ENCODE measurements at places on chromosomes 1 and 21.

DNA sequence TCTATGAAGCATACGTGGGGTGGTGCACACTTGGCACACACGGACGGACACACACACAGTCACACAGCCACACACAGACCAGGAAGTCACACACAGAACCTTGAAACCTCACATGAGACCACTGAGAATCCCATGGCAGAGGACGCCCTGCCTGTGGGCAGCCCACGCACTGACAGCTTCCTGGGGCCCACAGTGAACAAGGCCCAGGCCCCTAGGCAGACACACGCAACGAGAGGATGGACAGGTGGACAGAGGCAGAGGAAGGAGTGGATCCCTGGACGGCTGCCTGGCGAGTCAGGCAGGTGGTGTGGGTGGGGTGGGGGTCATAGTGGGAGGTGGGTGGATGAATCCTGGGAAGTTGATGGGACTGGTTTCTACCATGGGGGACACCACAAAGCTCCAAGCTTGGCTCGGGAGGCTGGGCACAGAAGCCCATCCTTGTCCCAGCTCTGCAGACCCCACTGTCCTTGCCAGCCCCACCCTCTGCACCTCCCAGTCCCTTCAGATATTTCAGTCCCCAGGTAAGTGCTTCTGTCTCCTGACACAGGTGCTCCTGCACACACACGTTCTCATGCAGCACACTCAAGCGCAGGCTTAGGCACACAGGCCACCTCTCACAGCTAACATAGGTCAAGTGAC lies 49.1 kb downstream of the WNT9A start:
- DNase-seq: no peak

DNA sequence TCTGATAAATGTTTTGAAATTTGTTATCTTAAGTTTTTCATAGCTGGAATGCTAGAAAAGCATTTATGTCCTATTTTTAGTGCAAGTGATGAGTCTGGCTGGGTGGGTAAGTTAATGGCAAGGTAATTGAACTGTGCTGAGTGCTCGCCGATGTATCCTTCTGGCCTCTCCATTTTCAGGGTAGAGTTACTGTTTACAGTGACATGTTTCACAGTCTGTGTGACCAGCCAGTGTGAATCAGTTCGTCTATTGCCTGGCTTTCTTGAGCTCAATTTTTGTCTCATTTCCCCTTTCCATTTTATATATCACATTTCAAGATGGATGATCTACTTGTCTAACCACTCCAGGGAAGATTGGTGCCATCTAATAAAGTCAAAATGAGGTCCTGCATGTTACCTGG lies 44.1 kb downstream of the ITSN1 start:
- DNase-seq: no peak

- DNase-seq: no peak
Measured at GRCh38 chr1:22731924-22732720, 21.5 kb downstream of the EPHB2 start.

DNA sequence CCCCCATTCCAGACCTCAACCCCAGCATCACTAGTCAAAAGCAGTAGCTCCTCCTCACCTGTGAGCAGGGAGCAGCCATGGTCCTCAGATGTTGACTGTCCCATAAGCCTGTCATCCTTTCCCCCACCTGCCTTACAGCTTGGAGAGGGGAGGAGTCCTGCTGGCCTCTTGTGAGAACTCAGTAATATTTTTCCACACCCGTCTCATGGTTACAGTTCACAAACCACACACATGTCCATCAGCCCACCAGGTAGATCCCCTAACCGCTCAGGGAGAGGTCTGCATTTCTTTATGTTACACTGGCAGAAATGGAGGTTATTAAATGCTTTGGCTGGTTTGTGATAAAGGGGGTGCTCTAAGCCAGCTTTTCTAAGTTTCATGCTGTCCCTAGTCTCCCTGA lies 26.3 kb upstream of the POU3F1 start:
- DNase-seq: no peak

DNA sequence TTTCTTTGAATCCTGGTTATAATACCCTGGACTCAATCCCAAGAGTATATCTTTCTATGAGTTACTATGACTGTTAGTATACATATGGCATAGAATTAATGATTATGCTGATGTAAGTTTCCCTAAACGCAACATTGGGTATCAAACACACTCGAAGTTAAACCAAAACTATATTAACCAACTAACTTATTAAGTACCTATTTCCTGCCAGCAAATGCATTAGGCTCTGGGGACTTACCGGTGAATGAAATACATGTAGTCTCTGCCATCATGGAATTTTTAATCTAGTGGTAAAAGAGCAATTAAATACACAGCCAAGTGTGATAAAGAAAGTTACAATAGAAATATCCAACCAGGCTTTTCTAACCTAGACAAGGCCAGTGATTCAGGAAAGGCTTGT lies 193.6 kb upstream of the ADGRL2 start:
- DNase-seq: no peak

GRCh38 chr1:248923352-248924338 lies 17.6 kb downstream of the PGBD2 start:
- DNase-seq: no peak

DNA sequence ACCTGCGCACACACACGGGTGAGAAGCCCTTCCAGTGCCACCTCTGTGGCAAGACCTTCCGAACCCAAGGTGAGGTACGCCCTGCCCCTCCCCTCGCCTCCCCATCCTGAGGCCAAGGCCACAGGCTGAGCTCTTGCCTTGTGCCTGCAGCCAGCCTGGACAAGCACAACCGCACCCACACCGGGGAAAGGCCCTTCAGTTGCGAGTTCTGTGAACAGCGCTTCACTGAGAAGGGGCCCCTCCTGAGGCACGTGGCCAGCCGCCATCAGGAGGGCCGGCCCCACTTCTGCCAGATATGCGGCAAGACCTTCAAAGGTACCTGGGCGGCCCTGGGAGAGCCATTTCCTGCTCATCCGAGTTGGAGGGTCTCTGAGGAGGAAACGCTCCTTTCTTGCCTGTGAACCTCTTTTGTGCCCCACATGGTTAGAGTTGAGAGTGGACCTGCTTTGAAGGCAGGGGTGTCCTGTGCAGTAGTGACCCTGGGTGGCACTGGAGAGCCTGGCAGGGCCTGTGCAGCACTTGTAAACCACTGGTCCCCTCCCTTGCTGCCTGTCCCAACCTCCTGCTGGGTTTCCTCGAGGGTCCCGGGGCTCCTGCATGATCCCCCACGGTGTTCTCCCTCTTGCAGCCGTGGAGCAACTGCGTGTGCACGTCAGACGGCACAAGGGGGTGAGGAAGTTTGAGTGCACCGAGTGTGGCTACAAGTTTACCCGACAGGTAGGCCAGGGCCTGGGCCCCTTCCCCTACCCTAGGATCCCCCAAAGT lies 8.5 kb downstream of the ZBTB48 start:
- DNase-seq: no peak

GRCh38 chr1:159030877-159031447 lies 21.3 kb downstream of the IFI16 start:
- no peak for DNase-seq

DNA sequence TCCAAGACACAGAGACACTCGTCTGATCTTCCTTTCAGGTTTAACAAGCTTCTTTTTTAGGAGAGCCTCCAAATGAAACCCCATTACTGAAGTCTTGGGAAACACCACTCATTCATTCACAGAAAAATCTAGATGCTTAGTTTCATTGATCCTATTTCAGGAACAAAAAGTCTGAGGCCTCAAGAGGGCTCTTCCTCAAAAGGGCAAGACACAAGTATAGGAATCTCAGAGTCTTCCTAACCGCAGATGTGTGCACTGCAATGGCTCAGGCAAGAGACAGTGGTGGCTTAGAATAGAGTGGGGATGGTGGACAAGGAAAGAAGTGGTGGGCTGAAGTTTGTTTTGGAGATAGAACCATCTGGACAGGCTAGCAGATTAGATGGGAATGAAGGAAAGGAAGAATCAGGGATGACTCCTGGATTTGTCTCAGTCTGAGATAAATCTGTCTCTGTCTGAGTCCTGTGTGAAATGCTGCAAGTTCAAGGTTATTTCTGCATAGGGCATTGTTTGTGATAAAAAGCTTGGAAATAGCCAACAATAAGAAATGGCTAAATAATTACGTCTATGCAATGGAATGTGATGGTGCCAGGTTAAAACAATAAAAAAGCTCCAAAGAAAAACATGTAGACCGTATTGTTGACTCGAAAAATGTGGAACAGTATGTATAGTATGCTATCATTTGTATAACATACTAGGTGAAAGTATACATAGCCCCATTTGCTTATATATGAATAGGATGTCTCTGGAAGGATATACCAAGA lies 8.9 kb upstream of the CTSE start:
- DNase-seq: no peak

- DNase-seq: no peak
Measured at GRCh38 chr1:27627061-27627460, 7.9 kb downstream of the FGR start.

GRCh38 chr1:155909894-155910293 lies 1.3 kb downstream of the RIT1 start:
- DNase-seq: peak; percentile 48

- no peak for DNase-seq
Measured at GRCh38 chr1:63710308-63710707, 63.5 kb upstream of the ROR1 start.

DNA sequence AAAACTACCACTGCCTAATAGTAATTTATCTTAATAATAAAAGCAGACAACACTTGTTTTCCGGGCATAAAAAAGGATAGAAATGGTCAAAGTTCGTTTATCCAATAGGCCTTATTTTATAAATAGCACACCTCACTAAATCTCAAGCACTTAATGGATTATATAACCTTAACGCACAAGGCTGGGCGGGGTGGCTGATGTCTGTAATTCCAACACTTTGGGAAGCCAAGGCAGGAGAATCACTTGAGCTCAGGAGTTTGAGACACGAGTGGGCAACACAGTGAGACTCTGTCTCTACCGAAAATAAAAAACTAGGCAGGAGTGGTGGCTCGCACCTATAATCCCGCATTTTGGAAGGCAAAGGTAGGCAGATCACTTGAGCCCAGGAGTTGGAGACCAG lies 12.4 kb downstream of the EIF4G3 start:
- DNase-seq: no peak

GRCh38 chr1:114979278-114979891 lies 50.2 kb upstream of the TSHB start:
- DNase-seq: peak; percentile 79

DNA sequence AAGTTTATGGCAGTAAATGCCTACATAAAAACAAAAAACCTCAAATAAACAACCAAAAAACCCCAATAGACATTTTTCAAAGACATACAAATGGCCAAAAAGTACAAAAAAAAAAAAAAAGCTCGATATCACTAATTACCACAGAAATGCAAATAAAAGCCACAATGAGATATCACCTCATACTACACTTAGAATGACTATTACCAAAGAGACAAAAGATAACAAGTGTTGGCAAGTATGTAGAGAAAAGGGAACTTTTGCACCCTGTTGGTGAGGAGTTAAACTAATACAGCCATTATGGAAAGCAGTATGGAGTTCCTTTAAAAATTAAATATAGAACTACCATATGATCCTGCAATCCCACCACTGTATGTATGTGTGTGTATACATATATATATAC lies 21.1 kb downstream of the SLC25A24 start:
- peak; percentile 21 for DNase-seq

- no peak for DNase-seq
Measured at GRCh38 chr1:221801251-221801661, 59.4 kb upstream of the DUSP10 start.
